ENCODE measurements at places on chromosomes 2 and 18.

DNA sequence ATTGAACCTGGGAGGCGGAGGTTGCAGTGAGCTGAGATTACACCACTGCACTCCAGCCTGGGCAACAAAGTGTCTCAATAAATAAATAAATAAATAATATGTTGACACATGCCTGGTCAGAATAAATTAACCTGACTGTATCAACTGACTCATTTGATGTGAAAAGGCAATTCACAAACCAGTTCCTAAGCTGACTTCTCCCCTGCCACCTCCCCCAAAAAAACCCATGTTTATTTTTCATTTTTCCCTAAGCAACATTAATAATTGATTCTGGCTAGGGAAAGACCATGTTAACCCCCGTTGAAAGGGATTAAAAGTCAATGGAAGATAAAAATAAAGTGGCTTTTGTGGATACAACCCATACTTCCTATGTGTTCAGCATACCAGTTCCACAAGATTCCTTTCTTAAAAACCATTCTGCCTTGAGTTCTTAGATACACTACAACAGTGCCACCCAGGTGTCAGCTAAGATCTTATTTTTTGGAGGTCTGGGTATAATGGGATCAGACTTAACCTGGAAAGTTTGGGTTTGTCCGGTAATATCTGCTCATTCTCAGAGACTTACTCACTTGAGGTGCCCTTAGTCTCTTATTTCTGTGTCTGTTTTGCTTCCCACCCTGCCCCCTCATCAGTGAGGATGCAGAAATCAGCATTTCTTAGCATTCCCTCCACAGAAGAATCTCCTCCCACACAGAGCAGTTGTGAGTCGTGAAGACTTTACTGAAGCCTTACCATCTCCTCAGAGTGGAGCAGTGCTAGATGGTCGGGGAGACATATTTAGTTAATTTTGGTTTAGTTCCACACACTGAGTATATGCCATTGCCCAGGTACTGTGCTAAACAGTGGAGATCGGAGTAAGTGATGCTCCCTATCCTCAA lies 10.1 kb upstream of the MCFD2 start:
- no peak for DNase-seq

GRCh38 chr2:44974064-44974715 lies 32.7 kb downstream of the SIX3 start:
- no peak for DNase-seq

DNA sequence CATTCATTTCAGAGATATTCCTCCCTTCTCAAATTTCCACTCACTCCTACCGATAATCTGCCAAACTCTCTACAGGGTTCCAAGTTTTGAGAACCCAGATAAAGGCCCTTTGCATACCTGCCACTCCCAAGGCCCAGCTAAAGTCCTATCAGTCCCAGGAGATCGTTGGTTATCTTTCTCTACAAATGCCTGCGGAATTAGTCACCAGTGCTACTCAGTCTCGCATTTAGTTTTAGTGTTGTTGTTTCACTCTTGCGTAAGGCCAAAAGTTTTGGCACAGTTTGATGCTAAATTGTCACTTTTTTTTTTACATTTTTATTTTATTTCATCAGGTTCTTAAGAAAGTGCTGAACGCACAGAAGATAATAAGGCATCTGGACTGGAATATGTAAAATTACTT lies 29.2 kb upstream of the SETBP1 start:
- no peak for DNase-seq

DNA sequence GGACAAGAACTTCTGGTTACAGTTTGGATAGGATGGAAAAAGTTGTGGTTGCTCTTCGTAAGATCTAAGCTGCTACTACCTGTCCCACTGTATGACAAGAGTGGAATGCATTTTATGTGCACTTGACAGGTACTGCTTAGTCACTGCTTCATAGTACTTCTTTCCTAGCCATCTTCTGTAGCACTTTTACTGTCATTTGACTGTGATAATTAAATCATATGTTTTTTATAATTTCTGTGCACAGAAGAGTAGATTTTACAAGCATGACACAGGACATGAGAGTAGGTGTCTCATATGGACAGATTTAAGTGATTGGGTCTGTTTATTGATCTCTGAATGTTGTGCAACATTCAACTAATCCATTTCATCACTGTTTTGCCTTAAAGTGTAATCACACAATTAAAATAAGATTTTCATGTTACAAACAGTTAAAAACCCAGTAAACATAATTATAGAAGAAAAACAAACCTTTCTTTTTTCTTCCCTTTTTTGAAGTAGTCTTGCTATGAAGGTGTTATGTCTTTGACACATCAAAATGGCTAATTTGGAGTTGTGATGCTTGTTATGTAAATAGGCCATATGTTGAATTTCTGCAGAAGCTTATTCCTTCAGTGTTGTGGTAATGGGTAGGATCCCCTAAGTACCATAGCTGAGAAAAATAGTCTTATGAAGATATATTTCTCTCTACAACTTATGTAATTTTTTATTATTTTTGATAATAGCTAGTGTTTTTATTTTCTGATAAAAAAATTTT lies 3.0 kb downstream of the SPATS2L start:
- no peak for DNase-seq

GRCh38 chr18:79680100-79680879 lies 687 bp downstream of the CTDP1 start:
- DNase-seq: no peak

- DNase-seq: no peak
These were observed 40.0 kb downstream of the STEAP3 start for GRCh38 chr2:119263656-119264055.

GRCh38 chr2:57941816-57942215 lies 104.8 kb upstream of the VRK2 start:
- no peak for DNase-seq

DNA sequence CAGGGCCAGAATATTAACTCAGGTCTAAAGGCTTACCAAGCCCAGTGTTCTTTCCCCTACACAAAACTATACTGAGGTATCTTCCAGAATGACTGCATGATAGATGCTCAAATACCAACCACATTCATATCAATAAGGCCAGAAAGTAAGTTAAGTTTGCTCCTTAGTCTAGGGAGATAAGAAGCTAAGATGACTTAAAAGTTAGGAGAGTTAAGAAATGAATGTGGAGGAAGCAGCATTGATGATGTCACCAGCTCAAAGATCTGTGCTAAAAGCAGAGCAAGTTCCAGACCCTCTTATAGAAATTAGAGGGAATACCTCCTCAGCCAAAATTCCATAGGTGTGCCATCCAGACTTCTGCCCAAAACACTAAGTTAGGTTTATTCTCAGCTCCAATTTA lies 6.1 kb downstream of the PPP4R1 start:
- DNase-seq: no peak

- no peak for DNase-seq
These were observed 25.4 kb downstream of the CENPA start for GRCh38 chr2:26811261-26811660.

- no peak for DNase-seq
These were observed 19.2 kb downstream of the RALB start for GRCh38 chr2:120271711-120272379.
